Stimulated activated CD4-positive, alpha-beta T cell treated with anti-CD3 and anti-CD28 coated beads, TNF-alpha, amount 100 ng/mL, for 48 hours (primary cell): ENCODE measurements at places on chromosomes 11 and 22.

DNA sequence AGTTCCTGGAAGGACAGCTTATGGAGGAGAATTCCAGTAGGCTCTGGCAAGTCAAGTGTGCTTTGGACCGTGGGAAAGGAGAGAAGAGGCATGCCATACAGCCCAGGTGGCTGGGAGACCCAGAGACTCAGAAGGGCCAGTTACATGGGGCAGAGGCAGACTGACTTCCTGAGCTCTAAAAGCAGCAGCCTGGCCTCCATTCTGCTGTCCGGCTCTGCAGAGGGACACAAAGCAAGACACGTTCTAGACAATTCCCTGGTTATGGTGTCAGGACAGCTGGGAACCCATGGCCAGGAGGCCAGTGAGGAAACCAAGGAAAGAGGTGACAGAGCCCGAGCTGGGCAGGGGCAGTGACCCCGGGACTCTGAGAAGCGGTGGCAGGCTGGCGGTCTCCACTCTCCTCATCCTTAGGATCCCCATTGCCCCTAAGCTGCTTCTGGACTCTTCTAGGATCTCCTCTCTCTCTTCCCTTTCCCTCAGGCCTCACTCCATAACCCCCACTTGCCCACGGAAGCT is 2.7 kb downstream of the CPT1B start:
- no peak for DNase-seq

GRCh38 chr11:10092426-10092825 is 201.6 kb downstream of the SBF2 start:
- DNase-seq = no peak

DNA sequence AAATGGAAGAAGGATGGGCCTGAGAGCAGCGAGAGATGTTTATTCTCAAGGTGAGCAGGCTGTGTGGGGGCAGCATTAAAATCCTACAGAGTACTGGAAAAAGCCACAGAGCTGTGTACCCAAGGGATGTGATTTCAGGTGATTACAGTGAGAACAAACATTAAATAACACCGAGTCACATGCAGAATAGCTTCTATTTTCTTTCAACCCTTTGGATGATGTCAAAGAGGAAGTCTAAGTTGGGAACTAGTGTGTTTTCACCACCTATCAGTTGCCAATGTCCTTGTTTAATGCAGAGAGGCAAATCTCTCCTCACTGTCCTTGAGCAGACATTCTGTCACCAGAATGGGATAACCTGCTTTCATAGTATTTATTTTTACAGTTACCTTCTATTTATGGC is 379.6 kb upstream of the NARS2 start:
- DNase-seq = no peak

DNA sequence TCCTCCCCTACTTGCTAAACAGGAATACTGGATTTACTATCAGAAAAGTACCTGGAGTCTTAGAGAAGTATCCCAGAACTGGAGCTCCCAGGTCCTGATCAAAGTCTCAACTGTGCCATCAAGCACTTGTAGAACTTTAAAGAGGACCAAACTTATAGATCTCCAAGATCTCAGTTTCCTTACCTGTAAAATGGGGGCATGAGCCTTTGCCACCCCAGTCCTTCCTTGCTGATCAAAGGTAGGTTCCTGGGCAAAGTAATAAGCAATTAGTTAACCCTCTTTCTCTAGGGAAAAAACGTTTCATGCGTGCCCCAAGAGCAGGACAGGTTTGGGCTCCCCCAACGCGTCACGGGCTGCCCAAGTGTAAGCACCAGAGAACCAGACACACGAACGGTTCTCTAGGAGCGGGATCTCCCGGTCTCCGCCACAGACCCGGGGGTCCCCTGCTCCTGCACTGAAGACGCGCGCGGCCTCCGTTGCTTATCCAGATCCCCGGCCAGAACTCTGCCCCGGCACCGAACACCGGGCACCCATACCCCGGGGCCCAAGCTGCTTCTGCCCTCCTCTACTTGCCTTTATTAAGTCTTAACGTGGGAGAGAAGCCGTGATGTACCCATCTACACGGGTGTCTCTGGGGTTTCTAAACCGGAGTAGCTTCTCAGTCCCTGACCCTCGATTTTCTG is 505 bp downstream of the ZNF214 start:
- no peak for DNase-seq

DNA sequence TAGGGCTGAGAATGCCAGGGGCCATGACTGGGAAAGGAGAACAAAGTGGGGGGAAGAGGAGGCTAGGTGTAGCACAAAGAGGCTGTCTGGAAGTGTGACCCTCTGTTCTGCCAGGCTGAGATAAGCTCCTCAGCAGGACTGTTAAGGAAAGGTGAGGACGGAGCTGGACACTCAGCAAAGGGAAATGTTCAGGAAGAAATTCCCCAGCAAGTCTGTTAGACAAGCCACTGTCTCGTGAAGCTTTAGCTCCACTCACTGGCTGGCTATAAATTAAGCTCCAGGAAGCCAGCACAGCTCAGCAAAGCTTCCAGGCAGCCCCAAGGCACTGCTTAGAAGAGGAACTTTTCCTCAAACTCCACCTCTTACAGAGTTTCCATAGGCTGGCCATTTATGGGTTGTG is 181.2 kb upstream of the API5 start:
- DNase-seq = no peak

- no peak for DNase-seq
Observed at GRCh38 chr22:39941601-39942000, 18.6 kb upstream of the TMA7B start.

DNA sequence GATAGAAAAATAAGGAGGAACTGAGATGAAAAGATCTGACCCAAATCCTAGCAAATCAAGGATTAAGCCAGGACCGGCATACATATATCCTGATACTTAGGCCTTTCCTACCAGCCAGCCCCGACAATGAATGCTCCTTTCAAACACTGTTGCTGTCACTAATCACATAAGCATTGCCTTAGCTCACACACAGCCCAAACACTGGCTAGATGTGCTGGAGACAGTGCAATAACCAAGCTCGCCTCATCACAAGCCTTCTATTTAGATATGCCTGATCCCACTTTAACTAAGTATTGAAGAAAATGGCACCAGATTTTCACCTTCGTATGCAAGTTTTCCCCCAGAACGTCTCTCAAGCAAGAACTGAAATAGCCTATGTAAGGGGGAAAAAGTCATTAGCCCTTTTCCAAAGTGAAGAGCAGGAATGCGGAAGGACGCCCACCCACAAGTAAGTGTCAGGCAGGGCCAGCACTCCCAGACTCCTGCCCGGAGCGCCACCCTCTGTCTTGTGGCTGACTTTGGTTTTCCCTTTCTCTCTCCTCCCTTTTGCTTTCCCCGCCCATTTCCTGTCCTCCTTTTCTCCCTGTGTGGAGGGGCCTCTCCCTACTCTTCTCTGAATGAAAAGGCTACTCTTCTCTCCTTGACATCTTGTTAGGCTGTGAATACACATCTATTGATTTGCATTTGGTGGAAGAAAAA is 8.9 kb upstream of the OPCML start:
- no peak for DNase-seq

GRCh38 chr11:70510106-70510505 is 111.8 kb downstream of the CTTN start:
- DNase-seq = no peak
